LNCaP clone FGC (cell line): ENCODE measurements at places on chromosomes 12 and 14.

DNA sequence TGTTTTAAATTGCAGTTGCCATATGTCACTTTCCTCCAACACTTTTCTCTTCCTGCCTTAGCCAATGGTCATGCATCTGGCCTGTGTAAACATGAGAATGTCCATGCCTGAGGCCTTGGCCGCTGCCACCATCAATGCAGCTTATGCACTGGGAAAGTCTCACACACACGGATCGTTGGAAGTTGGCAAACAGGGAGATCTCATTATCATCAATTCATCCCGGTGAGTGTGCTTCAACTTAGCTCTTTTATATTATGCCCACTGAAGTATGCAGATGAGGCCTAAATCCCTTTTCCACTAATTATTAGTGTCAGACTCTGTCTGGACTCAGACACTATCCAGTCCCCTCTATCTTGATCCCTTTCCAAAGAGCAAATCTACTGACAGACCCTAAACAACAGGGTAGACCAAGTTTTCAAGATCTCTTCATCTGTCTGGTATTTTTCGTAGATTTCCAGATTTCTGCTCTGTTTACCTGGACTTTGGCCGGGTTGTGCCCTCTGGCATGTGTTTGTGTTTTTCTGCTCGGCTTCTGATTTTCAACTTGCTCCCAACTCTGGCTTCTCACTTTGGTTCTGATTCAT is 23.2 kb downstream of the AMDHD1 start:
- DNase-seq, result no peak

DNA sequence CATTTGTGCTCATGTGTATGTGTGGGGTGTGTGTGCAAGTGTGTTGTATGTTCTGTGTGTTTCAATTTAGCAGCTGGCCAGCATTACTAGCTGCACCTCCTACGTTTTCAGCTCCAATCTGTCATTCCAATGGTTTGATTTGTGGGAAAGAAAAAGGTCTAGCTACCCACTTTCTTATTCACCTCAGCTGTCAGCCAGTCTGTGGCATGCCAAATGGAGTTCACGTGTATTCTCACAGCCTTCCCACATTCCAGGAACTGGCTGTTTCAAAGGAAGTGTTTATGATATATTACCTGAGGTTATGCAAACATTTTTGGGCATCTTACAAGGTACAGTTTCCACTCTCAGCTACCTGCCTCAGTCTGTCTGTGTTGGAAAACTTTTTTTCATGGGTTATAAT is 220.2 kb upstream of the CPNE8 start:
- DNase-seq, result no peak

GRCh38 chr12:109589691-109590245 is 16.2 kb downstream of the MVK start:
- no peak for DNase-seq

DNA sequence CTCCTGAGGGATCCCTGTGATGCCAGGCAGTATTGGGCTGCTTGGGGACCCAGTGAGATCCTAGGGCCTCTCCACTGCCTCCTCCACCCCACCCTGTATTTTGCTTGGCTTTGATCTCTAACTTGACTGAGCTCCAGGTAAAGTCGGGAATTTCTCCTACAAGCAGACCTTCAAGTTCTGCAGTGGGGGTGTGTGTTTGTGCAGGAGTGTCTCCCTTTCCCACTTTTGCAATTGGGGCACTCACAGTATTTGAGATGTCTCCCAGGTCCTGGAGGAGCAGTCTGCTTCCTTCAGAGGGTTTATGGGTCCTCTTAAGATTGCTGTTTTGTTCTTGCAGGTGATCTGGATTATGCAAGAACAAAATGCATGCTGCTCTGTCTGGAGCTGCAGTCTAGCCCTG is 68.9 kb downstream of the ALG10B start:
- no peak for DNase-seq

DNA sequence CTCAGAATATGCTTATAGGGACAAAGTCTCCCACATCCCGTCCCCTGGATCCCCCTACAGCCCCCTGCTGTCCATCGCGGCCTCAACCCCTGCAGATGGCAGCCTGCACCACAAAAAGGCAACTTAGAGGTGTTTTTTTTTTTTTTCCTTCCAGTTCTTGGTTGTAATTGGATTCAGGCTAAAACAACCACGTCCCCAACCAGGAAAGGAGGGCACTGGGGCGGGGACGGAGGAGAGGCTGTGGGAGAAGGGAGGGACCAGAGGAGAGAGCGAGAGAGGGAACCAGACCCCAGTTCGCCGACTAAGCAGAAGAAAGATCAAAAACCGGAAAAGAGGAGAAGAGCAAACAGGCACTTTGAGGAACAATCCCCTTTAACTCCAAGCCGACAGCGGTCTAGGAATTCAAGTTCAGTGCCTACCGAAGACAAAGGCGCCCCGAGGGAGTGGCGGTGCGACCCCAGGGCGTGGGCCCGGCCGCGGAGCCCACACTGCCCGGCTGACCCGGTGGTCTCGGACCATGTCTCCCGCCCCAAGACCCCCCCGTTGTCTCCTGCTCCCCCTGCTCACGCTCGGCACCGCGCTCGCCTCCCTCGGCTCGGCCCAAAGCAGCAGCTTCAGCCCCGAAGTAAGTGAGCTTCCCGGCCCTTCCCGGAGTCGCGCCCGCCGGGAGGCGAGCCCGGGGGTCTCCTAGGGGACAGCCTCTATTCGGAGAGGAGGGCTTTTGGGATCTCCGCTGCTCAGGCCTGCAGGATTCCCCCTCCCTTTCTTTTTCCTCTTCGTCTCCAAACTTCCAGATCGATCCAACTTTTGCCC is at the start of gene MMP14:
Gene MMP14 (plus strand): TSS at position 285 of the 813 bp plus-strand sequence. CDS start 233 bp downstream, at position 518.
- DNase-seq, result no peak

DNA sequence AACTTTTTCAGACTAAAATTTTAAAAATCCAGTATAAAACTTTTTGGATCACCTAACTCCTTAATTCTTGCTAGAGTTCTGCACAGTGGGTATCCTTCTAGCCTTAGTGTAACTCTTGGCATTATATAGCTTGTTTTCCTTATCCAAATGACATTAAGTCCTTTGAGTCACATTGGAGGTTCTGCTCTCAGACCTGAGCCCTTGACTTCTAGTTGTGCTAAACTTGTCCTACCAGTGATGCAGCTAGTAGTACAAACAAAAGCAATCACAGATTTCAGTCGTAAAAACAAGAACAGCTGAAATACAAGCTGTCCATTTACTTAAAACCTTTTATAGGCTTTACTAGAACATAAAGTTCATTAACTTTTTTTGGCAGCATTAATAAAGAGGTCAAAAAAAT is 10.5 kb downstream of the ZBTB1 start:
- peak; percentile 99 for DNase-seq

DNA sequence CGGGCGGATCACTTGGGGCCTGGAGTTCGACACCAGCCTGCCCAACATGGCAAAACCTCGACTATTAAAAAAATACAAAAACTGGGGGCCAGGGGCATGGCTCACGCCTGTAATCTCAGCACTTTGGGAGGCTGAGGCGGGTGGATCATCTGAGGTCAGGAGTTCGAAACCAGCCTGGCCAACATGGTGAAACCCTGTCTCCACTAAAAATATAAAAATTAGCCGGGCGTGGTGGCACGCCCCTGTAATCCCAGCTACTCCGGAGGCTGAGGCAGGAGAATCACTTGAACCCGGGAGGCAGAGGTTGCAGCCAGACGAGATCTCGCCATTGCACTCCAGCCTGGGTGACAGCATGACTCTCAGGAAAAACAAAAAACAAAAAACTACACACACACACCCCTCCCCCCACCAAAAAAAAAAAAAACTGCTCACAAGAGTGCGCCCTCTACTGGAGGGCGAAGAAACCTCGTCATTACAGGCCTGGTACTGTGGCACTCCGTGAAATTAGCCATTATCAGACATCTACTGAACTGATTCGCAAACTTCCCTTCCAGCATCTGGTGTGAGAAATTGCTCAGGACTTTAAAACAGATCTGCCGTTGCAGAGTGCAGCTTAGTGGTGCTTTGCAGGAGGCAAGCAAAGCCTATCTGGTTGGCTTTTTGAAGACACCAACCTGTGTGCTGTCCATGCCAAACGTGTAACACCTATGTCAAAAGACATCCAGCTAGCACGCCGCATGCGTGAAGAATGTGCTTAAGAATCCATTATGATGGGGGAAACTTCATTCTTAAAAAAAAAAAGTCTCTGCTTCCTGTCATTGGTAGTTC is 7.7 kb downstream of the PPP1R3E start:
- no peak for DNase-seq

- DNase-seq, result peak; percentile 44
Measured at GRCh38 chr14:45705940-45706534, 453.0 kb upstream of the MIS18BP1 start.

- DNase-seq, result no peak
Measured at GRCh38 chr12:111194703-111195051, 174.2 kb downstream of the PHETA1 start.
